ENCODE measurements at places on chromosomes 1 and 21.

DNA sequence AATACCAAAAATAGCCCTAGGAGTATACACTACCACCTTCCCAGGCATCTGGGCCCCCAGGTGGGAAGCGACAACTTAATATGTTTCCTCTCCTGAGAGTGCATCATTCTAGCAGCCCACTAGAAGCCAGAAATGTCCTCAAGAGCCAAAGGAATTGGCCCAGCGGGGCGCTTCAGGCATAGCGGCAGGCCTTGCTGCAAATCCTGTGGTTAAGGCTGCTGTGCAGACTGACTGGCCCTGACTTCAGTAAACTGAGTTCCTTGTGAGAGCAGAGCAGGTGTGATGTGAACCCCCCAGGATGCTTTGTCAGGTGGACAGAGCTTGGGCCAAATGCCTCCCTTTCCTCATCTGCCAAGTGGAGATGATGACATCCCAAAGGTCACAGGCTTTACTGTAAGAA is 29.7 kb upstream of the LDLRAP1 start:
- no peak for DNase-seq

- DNase-seq: no peak
Observed at GRCh38 chr1:236141447-236142252, 689 bp upstream of the GPR137B start.

DNA sequence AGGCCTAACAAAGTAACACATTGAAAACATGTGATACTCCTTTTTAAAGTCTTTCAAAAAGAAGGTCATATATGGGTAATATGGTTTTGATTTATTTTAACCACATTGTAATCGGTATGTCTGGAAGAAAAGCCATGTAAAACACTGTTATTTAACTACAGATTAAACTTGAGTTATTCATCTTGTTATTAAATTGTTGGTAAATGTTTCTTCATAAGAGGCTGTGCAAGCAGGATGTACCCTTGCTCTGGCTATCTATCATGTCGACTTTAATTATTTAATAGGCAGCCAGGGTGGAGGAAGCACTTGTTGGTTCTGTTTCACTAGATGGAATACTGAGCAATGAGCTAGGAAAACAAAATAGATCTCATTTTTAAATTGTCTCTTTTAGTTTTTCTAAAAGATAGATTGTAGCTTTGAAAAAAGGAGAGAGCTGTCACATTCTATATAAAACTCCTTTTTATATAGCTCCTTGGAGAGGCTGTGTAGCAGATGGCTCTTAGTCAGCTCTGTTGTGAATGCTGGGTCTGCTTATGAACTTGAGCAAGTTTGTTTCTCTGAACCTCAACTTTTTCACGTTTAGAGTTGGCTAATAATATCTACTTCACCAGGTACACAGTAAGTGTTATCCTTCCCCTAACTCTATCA is 39.5 kb downstream of the LRRC8B start:
- DNase-seq: no peak

DNA sequence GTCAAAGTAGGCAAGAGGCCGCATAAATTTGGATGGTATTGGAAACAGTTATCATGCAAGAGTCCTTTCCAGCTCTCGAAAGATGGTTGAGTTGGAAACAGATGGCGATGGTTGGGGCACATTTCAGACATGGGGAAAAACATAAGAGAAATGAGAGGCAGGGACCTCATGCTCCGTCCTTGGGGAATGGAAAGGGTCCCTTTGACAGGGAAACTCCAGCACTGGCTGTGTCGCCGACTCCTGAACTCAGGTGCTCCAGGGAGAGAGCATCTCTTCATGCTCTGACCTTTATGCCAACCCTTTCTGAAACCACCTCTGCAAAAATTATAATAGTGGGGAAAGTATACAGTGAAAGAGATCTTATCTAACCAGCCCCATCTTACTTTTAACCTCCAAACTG is 36.8 kb upstream of the COL6A2 start:
- no peak for DNase-seq

- no peak for DNase-seq
Observed at GRCh38 chr1:59397139-59397858, 100.4 kb downstream of the FGGY start.

- DNase-seq: no peak
Observed at GRCh38 chr1:173245892-173246291, 38.8 kb upstream of the TNFSF4 start.
